ENCODE measurements at places on chromosomes 1 and 21. TPM values are rescaled to one million over a fixed set of nuclear protein-coding genes. Genes with fewer than 3 reads are reported as not detected.
A peak's percentile ranks its signal among the peaks of the same experiment; 100 is the strongest.

DNA sequence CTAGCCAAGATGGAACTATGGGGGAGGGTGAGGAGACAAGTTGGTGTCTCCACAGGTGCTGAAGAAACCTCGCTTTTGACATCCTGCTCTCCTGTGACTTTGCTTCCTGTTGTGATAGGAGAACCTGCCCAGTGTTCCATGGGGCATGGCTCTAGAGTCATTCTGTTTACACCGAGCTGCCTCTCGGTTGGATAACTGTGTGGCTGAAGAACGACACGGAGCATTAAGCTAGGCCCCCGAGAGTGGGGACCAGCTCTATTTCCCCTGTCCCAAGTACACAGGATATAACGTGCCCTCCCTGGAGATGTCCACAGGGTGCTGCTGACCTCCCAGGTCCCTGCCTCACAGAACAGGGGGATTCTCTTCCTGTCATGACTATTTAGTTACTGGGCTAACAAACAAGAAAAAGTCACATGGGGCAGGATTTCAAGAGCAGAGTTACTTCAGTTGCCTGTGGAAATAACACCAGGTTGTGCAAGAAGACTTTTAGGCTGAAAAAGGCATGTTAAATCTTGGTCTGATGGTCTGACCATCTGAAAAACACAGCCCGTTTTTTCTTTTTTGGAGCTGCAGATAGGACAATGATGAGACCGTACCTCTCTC, 29.4 kb upstream of the PPP2R5A start:
- DNase-seq, result no peak

- DNase-seq, result no peak
Observed at GRCh38 chr1:9689971-9690381, 38.4 kb downstream of the PIK3CD start.

DNA sequence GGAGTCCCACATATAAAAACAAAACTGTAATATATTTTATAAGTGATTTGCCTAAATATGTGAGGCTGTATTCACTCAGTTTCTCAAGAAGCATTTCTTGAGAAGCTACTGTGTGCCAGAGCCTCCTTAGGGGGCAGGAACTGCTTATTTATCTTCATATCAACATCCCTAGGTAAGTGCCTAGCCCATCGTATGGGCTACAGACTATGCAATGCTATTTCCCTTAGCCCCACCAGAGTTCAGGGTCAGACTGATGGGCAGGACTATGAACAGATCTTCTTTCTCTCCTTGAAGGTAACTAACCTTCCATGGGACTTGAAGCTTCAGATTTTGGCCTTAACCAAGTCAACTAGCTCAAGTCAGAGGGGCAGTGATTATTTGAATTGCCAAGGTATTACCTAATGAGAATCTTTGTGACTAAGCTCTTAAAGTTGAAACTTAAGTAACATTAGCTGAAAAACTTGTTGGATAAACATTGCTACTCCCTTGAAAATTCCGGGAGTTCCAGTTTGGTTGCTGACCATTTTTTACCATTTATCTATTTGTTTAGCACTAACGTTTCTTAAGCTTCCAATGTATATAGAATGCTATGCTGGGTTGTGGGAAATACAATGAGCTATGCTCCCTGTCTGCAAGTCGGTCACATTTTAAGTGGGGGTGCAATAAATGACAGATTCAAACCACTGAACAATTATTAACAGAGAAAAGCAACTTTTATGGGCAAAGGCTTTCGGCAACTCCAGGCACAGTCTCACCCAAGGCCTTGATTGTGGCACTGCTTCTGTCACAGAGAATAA, 85.2 kb downstream of the GPR88 start:
- no peak for DNase-seq

DNA sequence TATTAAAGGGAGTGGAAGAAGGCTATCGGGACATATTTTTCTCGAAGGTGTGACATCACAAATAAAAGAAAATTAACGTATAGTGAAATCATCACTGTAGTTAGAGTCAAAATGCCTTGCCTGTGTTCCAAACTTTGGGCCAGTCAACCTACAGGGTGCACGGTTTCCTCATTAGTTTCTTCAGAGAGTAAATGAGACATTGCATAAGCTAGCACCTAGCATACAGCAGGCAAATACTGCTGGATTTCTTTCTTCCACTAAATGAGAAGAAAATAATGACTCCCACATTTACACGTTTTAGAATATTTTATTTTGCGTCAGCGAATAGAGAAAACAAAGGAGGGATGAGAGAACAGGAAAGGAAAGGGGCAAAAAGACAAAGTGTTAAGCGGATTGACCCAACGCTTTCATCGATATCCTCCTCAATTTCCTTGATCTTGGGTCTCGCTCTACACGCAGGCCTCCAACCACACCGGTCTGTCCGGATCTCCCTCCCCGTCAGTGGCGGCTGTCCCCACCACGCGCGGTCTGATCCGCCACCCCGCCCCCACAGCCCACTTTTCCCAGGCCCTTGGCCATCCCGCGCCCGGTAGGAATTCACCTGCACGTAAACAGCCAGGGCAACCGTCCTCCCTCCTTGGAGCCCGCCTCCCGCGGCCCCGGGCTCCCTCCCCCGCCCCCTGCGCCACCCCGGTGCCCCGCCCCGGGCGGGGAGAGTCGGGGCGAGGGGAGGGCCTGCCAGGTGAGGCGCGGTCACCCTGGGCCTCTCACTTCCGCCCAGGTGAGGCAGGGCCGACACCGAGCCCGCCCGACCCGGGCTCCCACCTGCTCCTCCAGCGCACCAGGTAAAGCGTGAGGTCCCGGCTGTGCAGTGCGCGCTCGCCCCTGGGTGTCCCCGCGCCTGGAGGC, at the start of gene PATJ:
TSS of gene PATJ (plus strand) at position 770 of the 909 bp plus-strand sequence. CDS start 20,413 bp downstream, outside the sequence.
- DNase-seq, result peak; percentile 75

GRCh38 chr1:193411714-193412113, 225.3 kb upstream of the B3GALT2 start:
- peak; percentile 24 for DNase-seq

DNA sequence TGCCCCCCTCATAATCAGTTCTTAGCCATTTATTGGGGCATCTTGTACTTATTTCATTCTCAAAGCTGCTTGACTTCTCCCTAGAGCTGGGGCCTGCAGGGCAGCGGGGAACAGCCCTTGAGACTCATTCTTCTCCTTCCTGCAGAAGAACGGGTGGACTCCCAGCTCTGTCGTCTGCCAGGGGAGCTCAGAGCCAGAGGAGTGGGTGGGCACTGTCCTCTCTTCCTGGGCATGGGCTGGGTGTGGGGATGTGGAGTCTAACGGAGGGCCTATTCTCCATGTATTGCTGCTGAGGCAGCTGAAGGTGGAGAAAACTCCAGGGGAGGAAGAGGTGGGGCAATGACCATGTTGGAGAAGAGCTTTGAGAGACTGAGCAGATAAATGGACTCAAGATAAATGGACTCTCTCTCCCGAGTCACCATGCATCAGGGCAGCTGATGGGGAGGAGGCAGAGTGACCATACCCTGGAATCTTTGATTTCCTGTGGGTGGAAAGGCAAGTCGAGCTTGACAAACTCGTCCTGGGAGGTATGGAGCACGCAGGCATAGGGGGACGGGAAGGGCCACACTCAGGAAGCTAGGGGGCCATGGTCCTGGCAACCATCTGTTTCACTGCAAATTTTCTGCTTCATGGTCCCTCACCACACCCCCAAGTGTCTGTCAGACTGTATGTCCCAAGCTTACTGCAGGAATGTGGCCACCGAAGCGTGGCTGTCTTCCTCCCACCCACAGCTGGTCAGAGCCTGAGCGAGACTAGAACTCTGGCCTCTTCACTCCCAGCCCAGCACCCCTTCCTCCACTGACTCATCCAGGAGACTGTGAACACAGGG, 56.9 kb upstream of the ATP2B4 start:
- DNase-seq, result no peak

GRCh38 chr1:26189751-26190275, 589 bp upstream of the CATSPER4 start:
- no peak for DNase-seq

- DNase-seq, result no peak
Observed at GRCh38 chr1:61754545-61754944, 12.3 kb downstream of the PATJ start.

DNA sequence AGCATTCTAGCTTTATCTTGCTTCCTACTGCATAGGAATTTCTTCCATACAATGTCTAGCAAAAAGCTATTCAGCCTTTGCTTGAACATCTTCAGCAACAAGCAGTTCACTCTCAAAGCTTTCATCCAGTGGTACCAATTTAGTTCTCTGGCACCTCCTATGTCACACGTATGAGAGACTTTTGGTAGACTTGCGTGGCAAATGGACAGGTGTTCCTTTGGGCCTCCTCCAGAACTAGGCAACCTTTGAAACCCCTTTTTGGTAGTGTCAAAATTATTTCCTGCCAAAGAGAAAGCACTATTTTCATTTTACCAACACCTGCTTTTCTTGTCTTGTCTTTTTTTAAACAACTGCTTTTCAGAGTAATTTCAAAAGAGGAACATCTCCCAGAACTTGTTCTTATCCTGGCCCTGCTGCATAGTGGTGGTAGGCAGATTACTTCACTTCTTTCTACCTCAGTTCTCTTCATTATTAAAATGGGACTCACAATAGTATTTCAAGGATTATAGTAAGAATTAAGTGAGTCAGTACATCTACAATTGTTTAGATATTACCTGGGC, 122.4 kb downstream of the MAST2 start:
- DNase-seq, result no peak

- no peak for DNase-seq
Observed at GRCh38 chr1:207910591-207911354, at the start of gene CD34. Gene CD34, minus strand, starts transcription at chr1:207911125. Its CDS starts 45 bp downstream, at chr1:207911080.

DNA sequence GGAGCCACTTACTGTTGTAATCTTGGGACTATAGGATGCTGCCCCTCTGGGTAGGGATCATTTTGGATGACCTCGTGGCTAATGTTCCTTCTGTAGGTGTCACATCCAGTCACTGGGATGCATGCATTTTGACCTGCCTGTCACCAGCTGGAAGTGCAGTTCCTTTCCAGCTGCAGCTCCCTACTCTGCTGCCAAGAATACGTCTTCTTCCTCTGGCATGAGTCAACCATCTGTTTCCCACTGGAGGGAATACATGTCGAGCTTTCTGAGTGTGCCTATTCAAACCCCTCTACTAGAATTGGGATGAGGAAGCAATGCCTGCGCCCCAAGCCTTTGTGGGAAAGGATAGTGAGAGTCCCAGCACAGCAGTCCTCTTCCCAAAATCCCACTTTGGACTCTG, 415.5 kb upstream of the ADAMTS5 start:
- DNase-seq, result no peak

GRCh38 chr1:53752281-53752680, 13.3 kb upstream of the GLIS1 start:
- DNase-seq, result no peak

GRCh38 chr1:179129702-179130473, 48.0 kb downstream of the TOR3A start:
- peak; percentile 60 for DNase-seq

- DNase-seq, result no peak
Observed at GRCh38 chr1:226832613-226833012, 37.8 kb upstream of the PSEN2 start.

- DNase-seq, result peak; percentile 26
Observed at GRCh38 chr1:90730243-90731022, 13.3 kb upstream of the BARHL2 start.

GRCh38 chr1:225426395-225427234, 1.2 kb downstream of the LBR start:
- peak; percentile 38 for DNase-seq

GRCh38 chr1:162498496-162498810, 835 bp downstream of the UHMK1 start:
- DNase-seq, result no peak

DNA sequence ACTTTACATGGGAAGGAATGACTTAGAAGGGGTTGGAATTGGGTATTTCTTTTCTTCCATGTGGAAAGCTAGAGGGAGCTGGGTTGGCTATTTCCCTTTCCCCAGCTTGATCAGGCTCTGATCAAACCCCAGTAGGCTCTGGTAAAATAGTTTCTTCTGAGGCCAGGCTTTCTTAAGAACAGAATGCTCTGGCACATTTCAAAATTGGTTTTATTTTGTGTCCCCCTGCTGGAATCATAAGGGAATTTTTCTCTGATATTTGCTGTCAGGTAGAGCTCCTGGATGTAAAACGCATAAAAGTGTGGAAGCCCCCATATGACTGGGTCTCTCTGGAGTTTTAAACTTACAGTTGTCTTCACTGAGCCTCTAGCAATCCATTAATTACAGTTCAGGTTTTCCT, 17.1 kb upstream of the APOBEC4 start:
- DNase-seq, result no peak

DNA sequence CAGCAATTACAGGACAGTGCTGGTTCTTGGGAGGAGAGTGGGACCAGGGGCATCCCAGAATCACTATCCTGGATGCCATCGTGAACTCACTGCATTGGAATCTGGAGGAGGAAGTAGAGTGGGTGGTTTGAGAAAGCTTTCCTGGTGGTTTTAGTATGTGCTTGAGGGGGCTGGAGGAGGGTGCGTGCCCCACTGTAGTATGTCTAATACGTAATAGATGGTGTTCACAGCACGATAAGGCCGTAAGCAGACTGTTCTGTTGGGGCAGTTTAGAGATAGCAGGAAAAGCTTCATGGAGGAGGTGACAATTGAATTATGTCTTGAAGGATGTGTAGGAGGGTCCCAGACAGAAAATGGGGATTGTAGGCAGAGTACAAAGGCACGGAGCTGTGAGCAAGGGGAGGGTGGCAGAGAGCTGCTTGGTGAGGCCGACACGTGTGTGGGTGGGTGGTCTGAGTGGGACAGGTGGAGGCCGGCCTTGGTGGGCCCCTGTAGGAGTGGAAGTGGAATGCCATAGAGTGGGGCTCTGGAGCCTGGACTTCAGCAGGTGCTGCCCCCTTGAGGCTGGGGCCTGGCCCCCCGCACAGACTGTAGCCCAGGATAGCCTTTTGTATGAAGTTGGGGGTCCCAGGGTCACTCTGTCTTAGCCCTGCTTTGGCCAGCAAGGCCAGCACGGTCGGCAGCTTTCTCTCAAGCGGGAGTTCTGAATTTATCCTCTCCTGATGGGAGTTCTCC, 37.0 kb downstream of the IL6R start:
- no peak for DNase-seq

GRCh38 chr1:223670458-223671159, 5.1 kb upstream of the CAPN8 start:
- DNase-seq, result no peak

GRCh38 chr1:234893359-234893724, 235.3 kb downstream of the TOMM20 start:
- DNase-seq, result no peak

DNA sequence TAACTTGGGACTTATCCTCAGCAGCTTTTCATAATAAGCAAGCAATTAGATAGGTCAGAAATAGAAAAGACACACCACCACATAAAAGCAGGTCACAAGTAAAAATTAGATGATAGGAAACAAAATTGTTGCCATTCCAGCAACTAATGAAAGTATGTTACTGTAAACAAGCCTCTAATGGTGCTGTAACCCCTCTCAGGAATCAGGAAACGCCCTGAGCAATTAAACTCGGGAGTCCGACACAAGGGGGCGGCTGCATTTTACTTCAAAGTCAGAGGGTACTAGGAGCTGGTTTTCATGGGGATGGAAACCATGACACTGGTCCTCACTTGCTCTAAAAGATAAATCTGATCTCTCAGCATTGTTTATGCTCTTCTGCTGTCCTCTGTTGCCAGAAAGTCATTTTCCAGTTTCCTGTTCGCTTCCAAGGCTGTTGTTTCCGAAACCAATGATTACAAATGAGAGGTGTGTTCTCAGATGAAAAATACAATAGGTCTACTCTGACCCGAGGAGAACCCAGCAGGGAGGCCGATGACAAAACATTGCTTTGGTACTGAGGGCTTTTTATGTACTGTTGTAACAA, 93.4 kb downstream of the TGFBR3 start:
- no peak for DNase-seq

CRABP2 gene
- total RNA-seq, result 0.38 TPM

PADI1 gene
- not detected for total RNA-seq

VASH2 gene
- not detected for total RNA-seq

CFAP107 gene
- not detected for total RNA-seq

PDZK1IP1 gene
- total RNA-seq, result not detected

CYP4A22 gene
- not detected for total RNA-seq

TSPAN1 gene
- not detected for total RNA-seq

FCN3 gene
- total RNA-seq, result not detected

PCP4L1 gene
- not detected for total RNA-seq

All from naive thymus-derived CD4-positive, alpha-beta T cell (primary cell).